ENCODE measurements at places on chromosomes 5 and 9.

DNA sequence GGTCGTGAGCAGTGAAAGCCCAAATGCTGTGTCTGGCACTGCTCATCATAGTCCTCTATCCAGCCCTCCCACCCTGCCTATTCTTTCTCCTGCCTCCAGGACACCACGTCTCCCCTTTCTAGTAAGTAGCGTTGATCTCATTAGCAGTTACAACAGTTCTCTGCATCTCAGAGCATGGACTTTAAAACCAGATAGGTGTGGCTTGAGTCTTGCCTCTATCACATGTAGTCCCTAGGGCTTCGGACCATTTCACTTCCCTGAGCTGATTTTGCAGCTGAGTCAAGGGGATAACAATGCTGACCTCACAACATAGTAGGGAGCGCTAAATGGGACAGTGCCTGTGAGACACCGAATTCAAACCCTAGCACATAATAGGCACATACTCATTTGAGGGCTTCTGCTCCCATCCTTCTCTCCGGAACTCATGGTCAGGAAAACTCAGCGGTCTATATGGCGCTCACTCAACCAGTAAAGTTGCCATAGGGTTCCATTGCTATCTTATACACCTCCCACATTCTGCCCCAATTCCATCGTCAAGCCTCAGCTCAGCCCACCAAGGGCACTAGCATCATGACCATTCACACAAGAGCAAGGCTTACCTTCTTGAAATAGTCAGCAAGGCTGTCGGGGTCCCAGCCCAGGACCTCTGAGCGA is 515 bp downstream of the LCP2 start:
- DNase-seq: no peak

DNA sequence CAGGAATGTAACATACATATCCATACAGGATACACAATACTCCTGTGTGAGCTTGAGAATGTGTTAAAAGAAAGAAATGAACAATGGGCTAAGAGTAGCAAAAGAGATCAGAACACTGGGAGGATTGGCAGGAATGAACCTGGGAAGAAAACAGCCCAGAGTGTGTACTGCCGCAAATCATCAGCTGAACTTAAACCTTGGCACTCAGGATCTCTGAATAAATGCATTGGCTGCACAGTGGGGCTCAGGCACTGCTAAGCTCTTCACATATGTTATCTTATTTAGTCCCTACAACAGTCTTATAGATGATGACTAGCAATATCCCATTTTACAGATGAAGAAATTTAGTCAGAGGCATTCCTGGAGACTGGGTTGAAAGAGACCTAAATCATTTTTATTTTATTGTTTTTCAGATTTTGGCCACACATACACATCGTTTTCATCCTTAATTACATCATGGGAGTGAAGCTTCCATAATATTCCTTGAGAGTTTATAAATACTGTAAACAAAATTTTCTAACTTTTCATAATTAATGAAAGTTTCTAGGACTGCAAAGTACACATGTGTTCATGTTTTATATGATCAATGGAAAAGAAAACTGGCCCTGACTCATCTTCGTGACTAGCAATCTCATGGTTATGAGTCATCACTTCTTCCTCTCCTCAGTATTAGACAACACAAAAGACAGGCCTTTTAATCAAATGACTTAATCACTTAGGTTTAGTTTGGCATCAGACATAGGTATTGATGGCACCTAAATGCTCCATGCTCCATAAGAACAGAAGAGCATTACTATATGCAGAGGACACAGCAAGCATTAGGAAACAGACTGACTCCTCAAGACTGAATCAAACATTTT is 59.2 kb downstream of the CDH18 start:
- no peak for DNase-seq

GRCh38 chr9:137150617-137151457 is 11.9 kb downstream of the GRIN1 start:
- DNase-seq: peak; percentile 40

DNA sequence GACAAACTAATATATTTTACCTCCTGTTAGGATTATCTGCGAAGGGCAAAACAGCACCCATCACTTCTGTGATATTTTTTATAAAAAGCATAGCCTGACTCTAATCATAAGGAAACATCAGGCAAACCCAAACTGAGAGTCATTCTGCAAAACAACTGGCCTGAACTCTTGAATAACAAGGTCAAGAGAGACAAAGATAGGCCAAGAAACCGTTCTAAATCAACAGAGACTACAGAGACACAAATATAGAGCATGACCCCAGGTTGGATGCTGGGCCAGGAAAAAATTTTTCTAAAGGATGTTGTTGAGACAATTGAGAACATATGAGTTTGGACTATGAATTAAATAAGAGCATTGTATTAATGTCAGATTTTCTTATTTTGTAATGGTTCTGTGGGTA is 384.9 kb downstream of the NFIB start:
- no peak for DNase-seq

- DNase-seq: no peak
These were observed 211.6 kb downstream of the SYK start for GRCh38 chr9:91012933-91013841.

DNA sequence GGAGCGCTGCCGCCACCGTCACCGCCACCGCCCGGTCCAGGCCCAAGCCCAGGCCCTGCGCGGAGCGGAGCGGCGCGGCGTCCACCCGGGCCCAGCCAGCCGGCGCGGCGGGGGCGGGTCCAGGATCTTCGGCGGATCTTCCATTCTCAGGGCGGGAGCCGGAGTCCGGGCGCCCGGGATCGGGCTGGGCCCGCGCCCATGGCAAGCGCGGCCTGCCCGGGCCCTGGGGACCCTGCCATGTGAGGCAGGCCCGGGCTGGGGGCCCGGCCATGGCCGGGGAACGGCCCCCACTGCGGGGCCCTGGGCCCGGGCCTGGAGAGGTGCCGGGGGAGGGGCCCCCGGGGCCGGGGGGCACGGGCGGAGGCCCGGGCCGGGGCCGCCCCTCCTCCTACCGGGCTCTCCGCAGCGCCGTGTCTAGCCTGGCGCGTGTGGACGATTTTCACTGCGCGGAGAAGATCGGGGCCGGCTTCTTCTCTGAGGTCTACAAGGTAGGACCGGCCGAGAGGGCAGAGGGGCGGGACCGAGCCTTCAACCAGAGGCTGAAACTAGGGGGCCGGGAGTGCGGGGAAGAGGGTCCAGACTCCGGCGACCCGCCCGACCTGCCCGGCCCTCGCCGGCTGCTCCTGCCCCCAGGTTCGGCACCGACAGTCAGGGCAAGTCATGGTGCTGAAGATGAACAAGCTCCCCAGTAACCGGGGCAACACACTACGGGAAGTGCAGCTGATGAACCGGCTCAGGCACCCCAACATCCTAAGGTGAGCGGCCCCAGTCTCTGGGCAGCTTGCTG is 482 bp downstream of the TESK1 start:
- peak; percentile 31 for DNase-seq

- no peak for DNase-seq
These were observed 46.7 kb downstream of the TNFSF8 start for GRCh38 chr9:114883709-114884108.

DNA sequence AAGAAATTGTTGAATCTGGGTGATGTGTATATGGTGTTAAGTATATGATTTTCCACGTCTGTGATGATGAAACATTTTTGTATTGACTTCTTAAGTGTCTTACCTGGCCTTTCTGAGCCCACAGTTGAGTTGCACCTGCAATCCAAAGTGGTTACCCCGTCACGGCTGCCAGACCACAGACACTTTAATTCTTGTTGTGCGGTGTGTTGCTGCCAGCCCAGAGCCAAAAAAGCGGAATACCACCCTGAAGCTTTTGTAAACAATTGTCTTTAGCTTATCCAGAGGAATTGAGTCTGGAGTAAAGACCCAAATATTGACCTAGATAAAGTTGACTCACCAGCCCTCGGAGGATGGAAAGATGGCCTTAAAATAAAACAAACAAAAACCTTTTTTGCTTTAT is 35.1 kb downstream of the MTAP start:
- DNase-seq: no peak

GRCh38 chr9:88800329-88800682 is 191.0 kb upstream of the S1PR3 start:
- DNase-seq: no peak

DNA sequence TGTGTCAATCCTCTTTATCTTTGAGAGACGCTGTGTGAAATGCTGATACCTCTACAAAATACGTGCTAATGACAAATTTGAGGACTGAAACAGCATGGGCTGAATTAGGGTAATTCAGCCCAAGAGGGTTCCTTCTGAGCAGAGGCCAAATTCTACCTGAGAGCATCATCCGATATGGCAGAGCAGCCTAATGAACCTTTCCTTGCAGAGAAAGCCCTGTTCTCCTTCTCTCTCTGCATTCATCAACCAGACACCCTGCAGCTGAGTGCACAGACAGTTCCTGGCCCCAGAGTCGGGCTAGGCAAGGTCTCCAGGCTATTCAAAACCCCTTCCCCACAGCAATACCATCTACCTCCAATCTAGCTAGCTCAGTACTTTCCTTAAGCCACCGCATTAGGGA is 77.9 kb downstream of the TRIM32 start:
- no peak for DNase-seq

DNA sequence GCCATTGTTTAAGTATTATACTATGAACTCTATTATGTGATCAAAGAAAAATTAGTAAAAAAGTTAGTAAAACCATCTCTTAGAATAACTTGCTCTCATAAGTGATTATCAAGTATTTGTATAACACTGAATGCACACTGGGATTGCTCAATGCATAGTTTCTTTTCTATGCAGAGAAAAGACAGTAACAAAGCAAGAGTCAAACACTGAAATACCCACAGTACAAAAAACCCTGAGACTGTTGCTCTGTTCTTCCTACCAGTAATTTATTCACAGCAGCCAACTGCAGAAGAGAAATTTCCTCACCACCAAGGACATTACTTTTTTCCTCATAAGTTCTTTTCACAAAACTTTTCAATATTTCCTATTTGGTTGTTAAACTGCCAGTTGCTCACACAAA is 634.4 kb downstream of the DTWD2 start:
- DNase-seq: no peak

DNA sequence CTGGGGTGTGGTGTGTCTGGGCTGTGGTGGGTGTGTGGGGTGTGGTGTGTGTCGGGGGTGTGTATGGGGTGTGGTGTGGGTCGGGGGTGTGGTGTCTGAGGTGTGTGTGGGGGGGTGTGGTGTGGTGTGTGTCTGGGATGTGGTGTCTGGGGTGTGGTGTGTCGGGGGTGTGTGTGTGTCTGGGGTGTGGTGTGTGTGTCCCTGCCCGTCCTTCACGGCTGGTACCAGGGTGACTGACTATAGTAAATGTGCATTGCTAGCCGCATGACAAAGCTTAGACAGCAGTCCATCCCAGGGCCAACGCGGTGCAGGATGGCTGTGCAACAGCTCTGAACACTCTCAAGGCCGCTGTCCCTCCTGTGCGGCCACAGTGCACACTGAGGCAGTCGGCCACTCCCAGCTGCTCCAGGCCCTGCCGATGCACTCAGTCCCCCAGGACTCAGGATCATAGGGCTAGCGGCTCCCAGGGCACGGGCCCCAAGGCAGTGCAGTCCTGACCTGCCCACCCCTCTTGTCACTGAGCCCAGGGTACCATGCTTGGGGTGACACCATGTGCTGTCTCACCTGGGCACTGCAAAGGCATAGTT is 54.0 kb downstream of the SECISBP2 start:
- peak; percentile 69 for DNase-seq

DNA sequence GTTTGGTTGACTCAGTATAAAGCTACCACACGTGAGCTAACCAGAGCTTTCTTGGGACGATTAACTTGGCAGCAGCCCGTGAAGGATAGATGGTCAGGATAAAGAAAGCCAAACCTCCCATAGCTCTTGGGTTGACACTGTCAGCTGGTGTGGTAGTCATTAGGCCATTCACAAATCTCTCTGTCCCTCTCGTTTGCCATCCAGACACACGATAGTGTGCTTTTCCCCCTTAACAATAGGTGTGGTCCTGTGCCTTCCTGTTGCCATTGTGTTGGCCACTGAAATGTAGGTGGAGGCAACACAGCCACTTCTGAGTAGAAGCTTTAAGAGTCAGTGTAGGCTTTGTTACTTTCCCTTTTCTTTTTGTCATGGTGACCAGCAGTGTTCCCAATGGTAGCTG is 11.7 kb downstream of the OR13J1 start:
- no peak for DNase-seq

- no peak for DNase-seq
These were observed 67.0 kb upstream of the GNE start for GRCh38 chr9:36325081-36325828.

DNA sequence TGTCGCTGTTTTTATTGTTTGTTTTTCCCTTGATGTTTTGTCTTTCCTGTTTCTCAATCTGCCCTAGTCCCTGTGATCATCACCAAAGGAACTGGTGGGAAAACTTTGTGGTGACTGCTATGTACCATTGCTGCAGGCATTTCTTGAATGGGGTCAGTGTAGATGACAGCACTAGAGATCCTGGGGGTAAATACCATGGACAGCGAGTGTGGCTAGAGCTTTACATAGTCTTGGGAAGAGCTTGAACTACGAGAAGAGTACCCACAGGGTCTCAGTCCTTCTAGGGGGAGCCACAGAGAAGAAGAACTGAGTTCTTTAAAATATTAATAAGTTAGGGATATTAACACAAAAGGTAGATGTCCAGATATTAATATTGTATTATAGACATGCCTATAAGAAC is 138.8 kb downstream of the PAM start:
- no peak for DNase-seq

- DNase-seq: no peak
These were observed 87.1 kb downstream of the DIRAS2 start for GRCh38 chr9:90555351-90556057.

GRCh38 chr5:177183766-177184360 is 50.3 kb downstream of the NSD1 start:
- DNase-seq: no peak

DNA sequence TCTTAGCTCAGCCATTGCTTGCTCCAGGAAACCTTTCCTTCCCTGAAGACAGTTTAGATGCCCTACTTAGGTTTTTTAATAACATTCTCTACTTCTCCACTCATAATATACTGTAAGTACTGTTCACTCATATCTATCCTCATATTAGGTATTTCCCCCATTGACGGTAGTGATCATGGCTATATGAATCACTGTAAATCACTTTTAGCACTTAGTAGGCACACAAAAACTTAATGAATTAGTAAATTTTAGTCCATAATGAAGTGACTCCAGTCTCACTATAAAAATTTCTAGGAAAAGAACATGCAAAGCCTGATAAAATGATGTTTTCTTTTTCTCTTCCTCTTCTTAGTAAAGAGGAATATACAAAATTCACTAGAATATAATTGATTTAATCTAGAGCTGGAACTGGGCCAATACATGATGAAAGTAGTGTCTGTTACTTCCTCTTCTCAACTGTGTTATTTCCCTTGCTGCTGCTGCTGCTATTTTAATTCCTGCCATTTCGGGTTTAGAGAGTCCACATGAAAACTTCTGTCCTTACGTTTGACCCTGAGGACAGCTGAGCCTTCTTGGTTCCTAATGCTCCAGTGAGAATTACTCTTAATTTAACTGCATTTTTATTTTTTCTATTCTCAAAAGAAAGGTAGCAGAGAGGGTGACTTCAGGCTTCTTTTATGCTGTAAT is 73.5 kb downstream of the LNPEP start:
- DNase-seq: no peak

DNA sequence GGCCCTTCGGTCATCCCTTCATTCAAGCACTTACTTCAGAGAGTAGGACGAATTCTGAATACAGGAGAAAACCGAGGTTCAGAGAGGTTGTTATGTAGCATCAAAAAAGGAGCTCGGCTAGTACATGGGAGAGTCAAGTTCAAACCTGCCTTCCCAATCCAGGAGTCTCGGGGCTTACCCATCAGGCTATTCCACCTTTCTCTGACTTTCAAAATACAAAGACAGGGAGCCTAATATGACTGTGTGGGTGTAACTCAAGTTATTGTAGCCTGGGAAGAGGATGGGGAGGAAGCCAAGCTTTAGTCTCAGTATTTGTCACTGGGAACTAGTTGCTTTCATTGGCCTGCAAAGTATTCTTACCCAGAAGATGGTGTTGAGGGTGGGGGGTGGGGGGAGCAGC is 274.8 kb upstream of the PANK3 start:
- DNase-seq: no peak

Data from stimulated activated naive CD4-positive, alpha-beta T cell (primary cell).